Myocyte (in vitro differentiated cells): ENCODE measurements at places on chromosomes 7 and 10.

- no peak for DNase-seq
These were observed 17.2 kb upstream of the FGFR2 start for GRCh38 chr10:121615435-121615793.

DNA sequence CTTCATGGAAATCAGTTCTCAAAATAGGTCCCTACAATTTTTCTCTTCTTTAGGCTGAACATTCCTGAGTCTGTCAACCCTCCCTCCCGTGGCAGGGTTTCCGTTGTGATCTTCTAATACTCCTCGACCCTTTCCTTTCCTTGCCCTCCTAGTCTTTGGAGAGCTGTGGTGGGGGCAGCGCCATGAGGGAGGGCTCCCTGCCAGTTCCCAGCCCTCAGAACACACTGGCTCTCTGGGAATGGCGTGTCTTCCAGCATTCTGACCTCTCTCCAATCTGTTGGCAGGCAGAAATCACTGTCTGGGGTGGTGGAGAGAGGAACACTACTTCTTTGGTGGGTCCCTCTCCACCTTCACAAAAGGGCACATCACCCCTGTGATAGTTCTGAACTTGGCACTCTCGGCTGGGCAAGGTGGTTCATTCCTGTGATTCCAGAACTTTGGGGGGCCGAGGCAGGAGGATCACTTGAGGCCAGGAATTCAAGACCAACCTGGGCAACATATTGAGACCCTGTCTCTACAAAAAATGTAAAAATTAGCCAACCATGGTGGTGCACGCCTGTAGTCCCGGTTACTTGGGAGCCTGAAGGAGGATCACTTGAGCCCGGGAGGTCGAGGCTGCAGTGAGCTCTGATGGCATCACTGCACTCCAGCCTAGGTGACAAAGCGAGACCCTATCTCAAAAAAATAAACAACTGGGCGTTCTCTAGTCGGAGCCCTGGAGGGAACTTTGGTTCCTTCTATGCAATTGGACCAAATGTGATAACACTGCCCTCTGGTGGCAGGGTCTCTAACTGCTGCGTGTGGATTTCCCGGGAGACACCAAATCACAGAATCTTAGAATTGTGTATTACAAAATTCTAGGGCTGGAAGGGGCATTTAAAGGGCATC lies 13.1 kb upstream of the ARPC1A start:
- peak; percentile 83 for DNase-seq

- no peak for DNase-seq
These were observed 146.8 kb downstream of the SPAG6 start for GRCh38 chr10:22491931-22492615.

GRCh38 chr10:95770084-95770720 lies 14.2 kb downstream of the ENTPD1 start:
- no peak for DNase-seq

DNA sequence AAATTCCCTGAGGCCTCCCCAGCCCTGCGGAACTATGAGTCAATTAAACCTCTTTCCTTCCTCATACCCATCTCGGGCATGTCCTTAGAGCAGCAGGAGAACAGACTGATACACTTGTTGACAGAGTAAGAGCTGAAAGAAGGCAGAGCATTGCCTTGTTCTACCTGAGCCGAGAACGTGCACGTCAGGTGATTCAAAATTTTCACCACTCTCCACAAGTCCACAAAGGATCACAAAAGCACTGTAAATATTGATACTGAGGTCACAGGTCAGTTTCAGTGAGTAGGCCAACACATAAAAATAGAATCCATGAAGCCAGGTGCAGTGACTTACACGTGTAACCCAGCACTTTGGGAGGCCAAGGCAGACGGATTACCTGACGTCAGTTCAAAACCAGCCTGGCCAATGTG lies 27.8 kb downstream of the DCLRE1C start:
- DNase-seq, result no peak

- no peak for DNase-seq
These were observed 27.1 kb upstream of the GPAM start for GRCh38 chr10:112210666-112211065.

GRCh38 chr7:22301790-22302189 lies 55.2 kb downstream of the RAPGEF5 start:
- DNase-seq, result no peak

DNA sequence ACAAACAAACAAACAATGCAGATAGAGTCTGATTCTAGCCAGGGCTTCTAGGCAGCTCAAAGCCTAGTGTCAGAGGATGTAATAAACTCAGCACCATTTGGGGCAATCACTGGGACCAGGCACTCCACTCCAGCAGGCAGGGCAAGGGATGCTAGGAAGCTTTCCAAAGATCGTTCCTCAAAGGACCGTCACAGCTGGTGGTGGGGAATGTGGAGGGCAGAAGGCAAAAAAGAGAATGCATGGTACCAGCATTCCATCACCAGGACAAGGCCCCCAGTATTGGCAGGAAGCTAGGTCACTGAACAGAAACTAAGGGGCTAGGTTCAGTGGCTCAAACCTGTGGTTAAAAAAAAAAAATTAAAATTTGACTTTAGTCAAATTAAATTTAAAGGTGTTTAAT lies 94.2 kb downstream of the CUL2 start:
- no peak for DNase-seq

- DNase-seq, result no peak
These were observed 337.1 kb downstream of the SUGCT start for GRCh38 chr7:40471891-40472290.

GRCh38 chr7:34739651-34740300 lies 81.8 kb downstream of the NPSR1 start:
- DNase-seq, result peak; percentile 82

GRCh38 chr7:104642560-104642959 lies 314.2 kb downstream of the LHFPL3 start:
- DNase-seq, result no peak

DNA sequence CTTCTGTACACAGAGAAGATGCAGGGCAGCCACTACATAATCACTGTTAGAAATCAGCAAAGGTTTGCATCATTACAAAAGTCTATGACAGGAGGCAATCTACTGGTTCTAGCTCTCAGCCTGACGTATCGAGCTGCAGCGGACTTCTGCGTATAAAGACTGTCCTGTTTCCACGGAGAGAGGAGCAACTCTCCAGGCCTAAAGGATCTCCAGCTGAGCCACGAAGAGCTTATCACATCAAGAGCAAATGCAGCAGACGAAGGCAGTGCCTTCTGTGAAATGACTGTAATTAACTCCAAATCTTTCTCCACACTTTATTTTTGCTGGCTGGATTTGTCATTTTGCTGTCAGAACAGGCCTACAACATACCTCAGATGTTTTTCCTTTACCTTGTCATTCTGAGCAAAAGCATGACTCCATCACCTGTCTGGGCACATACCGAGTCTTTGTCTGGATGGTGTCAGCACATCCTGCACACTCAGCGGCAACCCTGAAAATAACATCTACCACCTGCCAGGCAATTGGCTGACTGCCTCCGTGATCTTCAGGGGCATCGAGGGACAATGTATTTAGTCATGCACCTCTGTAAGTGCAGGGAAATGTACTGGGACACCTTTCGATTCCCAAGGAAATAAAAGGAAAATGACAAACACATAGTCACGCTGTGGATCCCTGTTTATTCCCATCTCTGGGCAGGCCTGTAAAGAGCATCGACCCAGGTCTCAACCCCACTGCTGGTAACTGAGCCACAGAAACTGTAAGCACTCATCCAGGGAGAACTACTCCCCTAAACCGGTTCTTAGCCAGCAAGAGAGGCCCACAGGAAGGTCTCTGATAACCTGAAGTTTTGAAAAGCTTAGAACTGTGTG lies 26.3 kb upstream of the SH3PXD2A start:
- DNase-seq, result peak; percentile 52

DNA sequence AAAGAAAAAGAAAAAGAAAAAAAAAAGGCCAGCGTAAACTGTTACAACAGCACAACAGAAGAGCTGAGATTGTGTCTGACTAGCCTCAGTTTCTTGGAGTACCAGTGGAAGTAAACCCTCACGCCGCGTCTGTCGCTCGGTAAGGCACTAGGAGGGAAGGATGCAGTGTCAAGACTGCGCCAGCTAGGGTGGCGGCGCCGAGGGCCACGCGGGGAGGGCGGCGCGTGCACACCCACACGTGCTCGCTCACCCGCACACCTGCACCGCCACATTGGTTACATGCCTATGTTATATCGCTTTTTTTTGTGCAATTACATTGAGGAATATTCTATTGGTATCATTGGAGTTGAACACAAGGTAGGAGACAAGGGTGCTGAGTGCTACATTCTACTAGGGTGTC lies 48.2 kb downstream of the CLEC2L start:
- DNase-seq, result no peak

GRCh38 chr10:132593389-132593788 lies 55.8 kb downstream of the INPP5A start:
- DNase-seq, result no peak

GRCh38 chr10:44361109-44361508 lies 23.8 kb downstream of the CXCL12 start:
- no peak for DNase-seq

GRCh38 chr7:24704311-24704710 lies 53.0 kb downstream of the GSDME start:
- peak; percentile 41 for DNase-seq

- DNase-seq, result peak; percentile 45
These were observed 268.0 kb downstream of the ZEB1 start for GRCh38 chr10:31586723-31587638.

GRCh38 chr7:139450851-139451250 lies 32.6 kb downstream of the KLRG2 start:
- no peak for DNase-seq

- no peak for DNase-seq
These were observed 283.3 kb downstream of the PHTF2 start for GRCh38 chr7:78081888-78082287.

- DNase-seq, result no peak
These were observed 26.1 kb downstream of the ADGRA1 start for GRCh38 chr10:133113847-133114246.

DNA sequence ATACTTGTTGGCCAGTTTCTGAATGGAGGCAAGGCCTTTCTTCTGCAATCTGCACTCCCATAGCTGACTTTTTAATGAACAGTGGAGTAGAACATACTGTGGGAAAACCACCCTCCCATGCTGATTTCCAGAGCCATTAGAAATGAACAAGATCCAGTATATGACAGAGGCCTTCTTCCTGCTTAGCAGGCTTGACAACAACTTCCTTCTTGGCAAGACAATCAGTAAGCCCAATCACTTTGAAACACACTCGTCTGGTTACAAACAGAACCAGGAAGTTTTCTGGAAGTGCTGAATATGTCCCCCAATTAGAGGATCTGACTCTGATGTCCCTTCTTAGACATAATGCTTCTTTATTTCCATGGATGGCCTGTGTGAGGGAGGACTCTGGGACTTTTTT lies 103.4 kb downstream of the SAMD9 start:
- DNase-seq, result peak; percentile 25

GRCh38 chr7:39827571-39827970 lies 122.5 kb upstream of the CDK13 start:
- no peak for DNase-seq

DNA sequence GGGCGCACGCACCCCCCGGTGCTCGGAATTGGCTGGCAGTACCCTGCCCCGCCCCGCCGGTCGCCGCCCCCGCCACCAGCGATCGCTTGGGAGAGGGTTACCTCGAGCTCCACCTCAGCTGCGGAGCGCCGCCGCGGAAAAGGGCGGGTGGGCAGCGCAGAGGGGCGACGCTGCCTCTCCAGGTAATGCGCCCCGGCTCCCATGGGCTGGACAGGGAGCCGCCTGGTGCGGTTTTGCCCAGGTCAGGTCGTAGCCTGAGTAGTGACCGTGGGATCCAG lies 1.3 kb downstream of the PFKFB3 start:
- DNase-seq, result no peak

DNA sequence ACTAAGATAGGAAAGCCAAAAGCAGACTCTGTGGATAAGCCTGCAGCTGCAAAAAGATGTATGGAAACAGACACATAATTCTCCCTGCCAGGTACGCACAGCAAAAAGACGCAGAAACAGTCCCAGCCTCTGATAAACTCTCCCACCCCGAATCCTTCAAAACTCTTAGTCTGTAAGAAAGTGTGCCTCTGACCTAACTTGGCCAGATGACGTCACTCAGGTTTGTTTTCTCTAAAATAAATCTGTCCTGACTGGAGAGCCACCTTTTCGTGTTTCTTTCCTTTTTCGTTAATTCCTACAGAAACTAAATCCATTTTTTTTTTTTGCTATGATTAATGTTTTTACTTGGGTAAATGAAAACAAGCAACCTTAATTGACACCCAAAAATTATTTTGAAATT lies 793.8 kb downstream of the SORCS1 start:
- DNase-seq, result no peak

DNA sequence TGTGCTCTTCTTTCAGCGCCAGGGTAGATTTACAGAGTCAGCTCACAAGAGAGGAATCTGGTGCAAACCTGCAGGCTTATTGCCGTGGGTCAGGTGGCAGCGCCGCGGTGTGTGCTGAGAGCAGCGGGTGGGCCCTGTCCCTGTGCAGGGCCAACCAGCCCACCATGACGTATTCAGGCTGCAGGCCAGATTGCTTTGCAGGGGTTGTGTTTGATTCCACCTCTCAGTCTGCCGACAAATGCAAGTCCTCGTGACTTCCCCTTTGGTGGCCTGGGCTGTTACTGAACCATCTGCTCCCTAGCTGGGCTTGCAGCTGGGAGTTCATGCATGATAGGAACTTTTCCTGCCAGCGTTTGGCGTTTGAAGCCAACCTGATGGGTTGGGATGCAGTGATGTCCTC lies 66.7 kb upstream of the LEP start:
- no peak for DNase-seq

DNA sequence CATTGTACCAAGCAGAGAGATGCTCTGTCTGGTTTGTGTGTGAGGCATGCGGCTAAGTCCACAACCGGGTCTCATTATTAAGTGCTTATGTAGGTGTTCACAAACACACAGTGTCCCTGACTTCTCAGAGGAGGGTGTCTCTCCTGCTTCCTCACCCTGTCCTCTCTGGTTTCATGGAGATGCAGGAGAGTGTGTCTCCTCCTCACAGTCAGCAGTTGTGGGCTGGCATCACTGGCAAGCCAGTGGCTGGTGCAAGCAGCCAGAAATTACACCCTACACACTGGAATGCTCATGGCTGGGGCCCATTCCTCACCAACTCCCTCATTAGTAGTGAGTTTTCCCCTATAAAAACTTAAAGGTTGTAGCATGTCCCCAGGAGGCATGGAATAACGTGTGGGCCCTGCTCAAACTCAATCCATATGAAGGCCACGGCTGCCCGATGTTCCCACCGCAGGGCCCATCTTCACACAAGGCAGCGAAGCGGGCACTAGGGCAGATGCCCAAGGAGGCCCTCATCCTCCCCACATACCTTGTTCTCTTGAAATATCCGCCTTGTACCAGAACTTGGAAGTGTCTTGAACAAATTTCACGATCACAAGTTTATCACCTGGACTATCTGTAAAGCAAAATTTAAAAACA lies 280.1 kb downstream of the TNS3 start:
- DNase-seq, result peak; percentile 63

DNA sequence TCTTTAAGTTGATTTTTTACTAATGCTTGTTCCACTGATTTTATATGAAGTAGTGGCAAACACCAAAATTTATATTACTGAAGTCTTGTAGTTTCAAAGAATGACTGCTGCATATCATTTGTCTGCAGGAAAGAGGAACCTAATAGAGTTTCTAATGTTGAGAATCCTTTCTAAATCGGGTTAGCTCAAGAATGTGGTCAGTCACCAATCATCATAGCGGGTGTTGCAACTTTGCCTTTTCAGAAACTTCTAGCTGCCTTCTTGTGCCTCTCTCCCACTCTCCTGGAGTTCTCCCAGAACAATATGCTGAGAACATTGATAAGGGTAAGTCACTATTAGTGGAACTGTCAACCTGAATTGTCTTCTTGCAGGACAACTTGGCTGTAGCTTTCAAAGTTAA lies 524.8 kb upstream of the SORCS1 start:
- DNase-seq, result peak; percentile 2

- no peak for DNase-seq
These were observed 156.8 kb downstream of the RNF216 start for GRCh38 chr7:5624386-5625365.
